Omental fat pad (tissue), 4 donors: ENCODE measurements at places on chromosomes 2 and 18.

DNA sequence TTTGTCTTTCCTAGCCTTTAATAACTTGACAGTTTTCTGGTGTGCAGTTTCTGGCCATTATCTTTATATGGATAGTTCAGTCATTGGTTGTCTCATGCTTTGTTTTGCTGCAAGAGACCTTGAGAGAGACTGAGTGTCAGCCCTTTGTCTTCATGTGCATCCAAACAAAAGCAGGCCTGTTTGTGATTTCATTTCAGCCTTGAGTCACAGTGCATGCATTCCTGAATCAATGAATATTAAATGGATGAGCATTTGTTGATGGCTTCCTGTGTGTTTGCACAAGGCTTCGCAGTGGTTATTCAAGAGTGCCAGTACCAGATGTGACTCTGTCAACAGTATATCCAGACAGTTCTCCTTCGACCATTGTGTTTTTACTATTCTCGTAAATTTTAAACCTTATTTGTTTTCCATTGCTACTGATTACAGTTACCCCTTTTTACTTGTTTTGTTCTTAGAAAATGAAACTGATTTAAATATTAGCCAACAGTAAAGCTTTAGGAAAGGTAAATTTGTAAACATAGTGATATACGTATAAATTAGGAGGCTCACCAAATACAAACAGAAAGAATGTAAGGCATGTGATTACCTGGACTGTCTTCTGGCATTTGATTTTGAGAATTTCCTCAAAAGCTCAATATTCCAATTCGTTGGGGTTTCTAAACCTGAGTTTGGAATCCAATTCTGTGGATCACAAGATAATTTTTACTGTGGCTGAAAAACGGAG, 319.8 kb downstream of the CTNNA2 start:
- DNase-seq: no peak

DNA sequence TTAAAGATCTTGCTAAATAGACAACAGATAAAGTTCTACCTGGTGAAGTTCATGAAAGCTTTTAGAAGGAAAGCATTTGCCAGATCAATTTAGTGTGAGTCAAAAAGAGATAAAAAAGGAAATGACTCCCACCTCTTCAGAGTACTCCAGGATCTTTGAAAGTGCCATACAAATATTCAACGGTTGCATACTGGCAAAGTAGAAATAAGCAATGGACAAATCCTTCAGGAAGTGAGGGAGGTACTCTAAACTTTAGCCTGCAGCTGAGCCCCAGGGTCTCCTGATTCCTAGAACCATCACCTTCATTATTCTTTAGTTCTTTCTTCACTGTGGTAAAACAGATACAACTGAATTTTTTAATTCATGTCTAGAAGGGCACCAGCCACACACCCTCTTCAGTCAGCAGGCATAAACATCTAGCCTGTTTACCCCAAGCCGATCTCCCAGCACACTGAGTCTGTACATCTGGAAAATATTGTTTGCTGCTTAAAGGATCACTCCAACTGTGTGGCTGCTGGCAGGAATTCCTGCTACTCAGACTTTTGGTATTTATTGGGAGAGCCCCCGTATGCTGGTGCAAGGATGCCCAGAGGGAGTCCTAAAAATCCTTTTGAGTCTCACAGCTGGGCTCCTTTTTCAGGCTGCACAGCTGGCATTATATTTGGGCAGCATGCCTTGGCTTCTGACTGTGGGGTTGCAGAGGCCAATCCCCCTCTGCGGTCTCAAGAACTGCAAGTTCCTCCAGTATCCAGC, 72.3 kb upstream of the SESTD1 start:
- no peak for DNase-seq

DNA sequence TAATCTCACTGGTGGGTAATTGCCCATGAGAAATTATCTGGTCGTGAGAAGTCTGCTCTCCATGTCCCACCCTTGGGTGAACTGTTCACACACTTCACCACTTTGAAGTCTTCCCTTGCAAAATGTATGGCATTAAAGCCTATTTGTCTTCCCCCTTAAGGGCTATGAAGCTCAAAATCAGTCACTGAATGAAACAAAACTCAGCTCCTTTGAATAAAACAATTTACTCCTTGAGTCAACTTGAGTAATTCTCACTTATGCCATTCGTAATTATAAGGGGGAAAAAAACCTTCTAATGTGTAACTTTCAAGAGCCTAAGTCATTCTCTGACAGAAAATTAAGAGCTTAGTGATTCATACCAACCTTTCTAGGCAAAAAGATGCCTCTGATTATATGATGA, 48.8 kb upstream of the REL start:
- DNase-seq: no peak

DNA sequence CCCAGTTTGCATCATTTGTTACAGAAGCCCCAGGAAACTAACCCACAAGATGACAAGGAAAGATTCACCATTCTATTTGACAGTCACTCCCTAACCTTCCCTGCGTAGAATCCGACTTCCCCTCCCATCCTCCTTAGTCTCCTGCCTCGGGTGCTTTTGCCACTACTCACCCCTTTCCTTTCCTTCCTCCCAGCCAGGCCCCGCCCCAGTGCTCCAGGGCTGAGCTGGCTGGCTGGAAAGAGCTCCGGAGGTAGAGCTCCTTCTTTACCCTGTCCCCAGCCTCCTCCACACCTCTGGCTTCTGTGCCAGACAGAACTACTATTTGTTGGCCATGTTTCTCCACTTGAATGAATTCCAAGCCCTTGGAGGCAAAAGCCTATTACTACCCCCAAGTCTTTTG, 317.6 kb upstream of the NCKAP5 start:
- DNase-seq: no peak

GRCh38 chr2:156476850-156477206, 40.6 kb downstream of the GPD2 start:
- no peak for DNase-seq
